RPMI8226 (cell line): ENCODE measurements at places on chromosomes 7 and 10.
A peak's percentile ranks its signal among the peaks of the same experiment; 100 is the strongest.

DNA sequence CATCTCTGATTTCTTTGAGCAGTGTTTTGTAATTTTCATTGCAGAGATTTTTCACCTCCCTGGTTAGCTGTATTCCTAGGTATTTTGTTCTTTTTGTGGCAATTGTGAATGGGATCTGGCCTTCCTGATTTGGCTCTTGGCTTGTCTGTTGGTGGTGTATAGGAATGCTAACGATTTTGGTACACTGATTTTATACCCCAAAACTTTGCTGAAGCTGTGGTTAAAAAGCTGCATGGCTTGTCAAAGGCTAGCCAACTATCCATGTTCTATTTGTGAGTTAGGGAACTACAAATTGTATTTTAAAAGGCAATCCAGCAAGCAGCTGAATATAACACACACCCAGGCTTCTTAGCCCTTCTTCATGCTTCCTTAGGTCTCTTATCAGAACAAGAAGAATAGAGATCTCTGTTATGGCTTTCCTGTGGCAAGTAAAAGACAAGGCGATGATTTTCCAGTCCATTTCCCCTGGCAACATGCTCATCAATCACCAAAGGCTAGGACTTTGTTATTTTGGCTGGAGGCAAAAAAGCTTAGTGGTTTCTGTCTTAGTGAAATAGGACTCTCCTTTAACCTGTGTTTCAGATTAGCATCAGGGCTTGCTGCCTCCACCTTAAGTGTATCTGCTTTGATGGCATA is 77.5 kb downstream of the CDK6 start:
- DNase-seq = no peak

GRCh38 chr10:44192435-44192834 is 192.5 kb downstream of the CXCL12 start:
- DNase-seq = no peak

DNA sequence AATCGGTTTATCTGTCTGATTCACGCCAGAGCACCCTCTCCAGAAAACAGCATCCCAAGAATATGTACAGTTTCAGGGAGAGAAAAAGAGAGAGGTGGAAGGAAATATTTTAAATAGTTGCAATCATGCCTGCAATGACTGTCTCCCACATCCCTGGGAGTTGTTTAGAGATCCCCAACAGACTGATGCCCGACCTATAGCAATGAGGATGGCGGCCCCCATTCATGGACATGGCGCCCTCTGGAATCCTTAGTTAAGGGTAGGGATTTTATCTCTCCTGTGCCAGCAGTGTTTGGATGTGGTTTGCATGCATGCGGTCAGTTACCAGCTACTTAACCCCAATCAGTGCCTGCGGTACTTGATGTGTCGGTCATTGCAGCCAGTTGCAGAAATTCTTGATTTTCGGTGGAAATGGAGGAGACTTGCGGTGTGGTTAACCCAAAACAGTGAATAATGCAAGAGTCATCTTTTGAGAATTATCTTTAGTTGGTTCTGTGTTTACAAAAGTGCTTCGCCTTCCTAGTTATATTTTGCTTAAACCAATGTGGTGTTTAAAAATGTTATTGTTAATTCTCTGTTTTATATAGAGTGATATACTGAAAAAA is 186.0 kb upstream of the TCF7L2 start:
- no peak for DNase-seq

- no peak for DNase-seq
Measured at GRCh38 chr10:133179651-133180050, 19.6 kb downstream of the KNDC1 start.

- DNase-seq = no peak
Measured at GRCh38 chr10:114723991-114724715, 66.1 kb upstream of the ABLIM1 start.

- DNase-seq = peak; percentile 34
Measured at GRCh38 chr7:158017111-158018097, 570.2 kb downstream of the PTPRN2 start.

- no peak for DNase-seq
Measured at GRCh38 chr7:128100949-128101713, 69.9 kb upstream of the LRRC4 start.

DNA sequence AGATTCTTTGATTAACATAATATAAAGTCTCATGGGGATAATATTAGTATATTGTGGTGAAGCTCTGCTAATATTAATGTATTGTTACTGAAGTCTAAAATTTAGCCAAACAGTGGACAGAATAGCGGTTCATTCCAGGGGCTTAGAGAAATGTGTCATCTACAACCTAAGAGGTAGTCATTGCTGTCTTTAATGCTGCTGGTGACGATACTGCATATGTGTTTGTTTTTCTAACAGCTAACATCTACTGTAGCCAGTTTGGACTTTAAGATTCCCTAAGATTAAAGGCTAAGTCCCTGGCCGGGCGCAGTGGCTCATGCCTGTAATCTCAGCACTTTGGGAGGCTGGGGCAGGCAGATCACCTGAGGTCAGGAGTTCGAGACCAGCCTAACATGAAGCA is 102.0 kb upstream of the SAMD8 start:
- DNase-seq = no peak

- DNase-seq = peak; percentile 21
Measured at GRCh38 chr10:11823122-11823988, at the start of gene PROSER2. Gene PROSER2 (plus strand): TSS chr10:11823356. CDS start chr10:11852078, 28,722 bp downstream.

DNA sequence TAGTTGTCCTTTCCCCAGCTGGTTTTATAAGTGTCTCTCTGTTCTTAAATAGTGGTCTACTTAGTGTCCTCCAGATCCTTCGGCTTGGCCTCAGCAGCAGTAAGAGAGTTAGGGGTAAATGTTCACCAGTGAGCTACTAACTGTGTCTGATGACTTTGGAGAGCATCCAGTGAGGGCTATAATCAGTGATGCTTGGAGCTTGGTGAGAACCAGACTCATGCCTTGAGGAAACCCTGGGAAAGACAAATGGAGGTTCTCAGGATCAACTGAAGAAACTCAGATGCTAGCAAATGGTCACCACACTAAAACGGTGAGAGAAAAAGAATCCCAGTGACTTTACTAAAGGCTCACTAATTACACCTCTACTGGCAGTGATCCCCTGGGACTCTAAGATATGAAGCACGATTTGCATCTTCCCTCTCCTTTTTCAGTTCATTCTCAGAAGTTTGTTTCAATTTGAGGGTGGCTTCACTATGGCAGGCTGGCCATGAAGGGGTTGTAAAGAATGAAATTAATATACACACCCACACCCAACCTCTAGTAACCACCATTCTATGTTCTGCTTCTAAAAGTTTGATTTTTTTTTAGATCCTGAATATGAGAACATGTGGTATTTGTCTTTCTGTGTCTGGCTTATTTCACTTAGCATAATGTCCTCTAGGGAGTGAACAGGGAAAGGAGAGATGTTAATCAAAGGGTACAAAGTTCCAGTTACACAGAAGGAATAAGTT is 177.9 kb downstream of the PDE1C start:
- no peak for DNase-seq

DNA sequence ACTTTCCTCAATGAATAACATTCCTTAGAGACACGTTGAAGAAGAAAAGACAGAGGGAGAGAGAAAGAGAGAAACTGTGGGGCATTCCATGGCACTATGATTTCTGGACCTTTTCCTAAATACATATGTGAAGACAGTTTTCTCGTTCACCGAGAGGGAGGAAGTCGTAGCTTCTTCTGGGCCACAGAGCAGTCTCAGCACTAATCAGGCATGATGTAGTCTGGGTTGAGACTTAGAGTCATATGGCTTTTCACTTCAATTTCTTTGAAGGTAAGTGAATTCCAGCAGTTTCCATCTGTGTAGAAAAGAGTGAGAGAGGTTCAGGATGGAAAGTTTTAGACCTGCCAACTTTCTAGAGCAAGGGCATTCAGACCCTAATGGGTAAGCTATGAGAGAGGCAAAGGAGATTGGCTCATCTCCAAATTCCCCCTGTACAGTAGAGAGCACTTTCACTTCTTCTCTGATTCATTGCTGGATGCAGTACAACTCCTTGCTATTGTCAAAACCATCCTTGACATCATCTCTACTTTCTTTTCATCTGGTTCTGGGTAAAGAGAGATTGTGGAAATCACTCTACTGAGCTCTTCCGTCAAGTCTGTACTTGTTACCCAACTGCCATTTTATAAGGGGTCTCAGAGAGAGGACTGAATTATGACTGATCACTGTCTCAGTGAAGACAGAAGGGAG is 31.5 kb upstream of the OR9A4 start:
- DNase-seq = no peak

DNA sequence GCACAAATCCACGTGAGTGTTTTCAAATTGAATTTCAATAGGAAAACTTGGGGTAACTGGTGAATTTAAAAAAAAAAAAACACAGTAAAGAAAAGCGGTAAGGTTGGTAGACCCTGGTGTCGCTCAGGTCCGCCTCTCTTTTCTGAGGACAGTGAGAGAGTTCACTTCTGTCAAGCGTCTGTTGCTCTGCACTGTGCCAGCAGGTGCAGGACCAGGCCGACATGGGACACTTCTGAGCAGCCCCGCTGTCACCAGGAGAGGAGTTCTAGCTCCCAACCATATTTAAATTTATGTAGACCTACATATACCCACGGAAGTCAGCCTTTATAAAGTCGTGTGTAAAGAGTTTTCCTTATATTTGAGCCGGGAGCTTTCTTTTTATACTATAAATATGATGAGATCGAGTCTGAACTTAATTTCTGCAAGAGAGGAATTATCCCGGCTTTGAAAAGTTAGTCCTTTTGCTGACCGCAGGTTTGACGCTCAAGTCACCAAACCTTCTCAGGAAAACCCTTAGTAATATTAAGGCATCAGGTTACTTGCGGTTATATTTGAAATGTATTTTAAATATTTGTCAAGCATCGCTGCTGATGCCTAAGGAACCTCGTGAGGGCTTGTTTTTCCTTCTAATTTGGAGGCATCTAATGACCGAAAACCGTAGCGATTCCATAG is 531 bp downstream of the IKZF1 start:
- DNase-seq = peak; percentile 87

- no peak for DNase-seq
Measured at GRCh38 chr10:98307916-98308541, 40.0 kb upstream of the LOXL4 start.

GRCh38 chr7:73623798-73624668 is at the start of gene MLXIPL:
Gene MLXIPL (minus strand): TSS chr7:73624522. CDS start chr7:73624492, 30 bp downstream.
- DNase-seq = no peak

DNA sequence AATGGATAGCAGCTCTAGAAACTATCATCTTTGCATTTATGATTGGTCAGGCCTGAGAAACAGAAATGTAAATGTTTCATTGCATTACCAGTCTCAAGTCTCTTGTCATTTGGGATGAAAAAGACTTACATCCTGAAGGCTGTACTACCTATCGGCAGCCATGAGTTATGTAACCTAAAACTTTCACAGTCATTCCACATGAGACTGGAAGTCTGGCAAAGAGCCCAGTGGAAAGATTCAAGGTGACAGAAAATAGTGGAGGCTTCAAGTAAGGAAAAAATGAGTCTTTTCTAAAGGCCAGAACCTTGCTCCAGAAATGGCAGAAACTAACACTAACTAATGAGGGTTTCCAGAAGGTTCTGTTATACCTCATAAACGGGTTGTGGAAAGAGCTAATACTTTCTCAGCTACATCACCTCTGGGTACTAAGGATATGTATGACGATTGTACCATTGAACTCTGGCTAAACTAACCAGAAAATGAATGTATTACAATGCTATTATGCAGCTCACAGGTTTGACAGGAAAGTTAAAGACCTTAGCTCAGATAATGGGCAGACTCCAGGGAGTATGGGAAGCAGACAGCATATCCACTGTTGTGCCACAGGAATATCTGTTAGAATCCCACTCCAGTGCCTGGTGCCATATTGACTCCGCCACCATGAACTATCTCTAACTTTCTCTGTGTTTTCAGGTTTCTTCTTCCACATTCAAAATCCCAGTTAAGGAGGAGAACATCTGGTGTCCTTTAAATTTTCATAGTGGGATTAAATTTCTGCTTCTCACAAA is 41.7 kb upstream of the DYNC1I1 start:
- DNase-seq = no peak

DNA sequence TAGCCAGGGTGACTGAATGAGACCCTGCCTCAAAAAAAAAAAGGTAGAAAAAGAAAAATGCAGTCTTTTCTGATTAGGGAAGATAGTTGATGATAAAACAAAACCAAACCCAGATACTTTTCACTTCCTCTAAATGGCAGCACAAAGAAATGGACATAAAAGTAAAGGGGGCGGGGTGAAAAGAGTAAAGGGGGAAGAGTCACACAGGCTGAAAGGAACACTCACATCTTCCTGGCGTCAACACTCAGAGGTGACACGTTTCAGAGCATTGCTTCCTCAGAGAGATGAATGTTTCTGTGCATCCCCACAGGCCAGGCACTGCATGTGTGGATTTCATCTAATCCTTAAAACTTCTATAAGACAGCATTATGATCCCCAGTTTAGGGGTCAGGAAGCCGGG is 81.2 kb downstream of the HIPK2 start:
- peak; percentile 32 for DNase-seq

- no peak for DNase-seq
Measured at GRCh38 chr10:68831961-68832455, 4.7 kb downstream of the STOX1 start.

- no peak for DNase-seq
Measured at GRCh38 chr7:27112955-27113949, 10.8 kb upstream of the HOXA2 start.

DNA sequence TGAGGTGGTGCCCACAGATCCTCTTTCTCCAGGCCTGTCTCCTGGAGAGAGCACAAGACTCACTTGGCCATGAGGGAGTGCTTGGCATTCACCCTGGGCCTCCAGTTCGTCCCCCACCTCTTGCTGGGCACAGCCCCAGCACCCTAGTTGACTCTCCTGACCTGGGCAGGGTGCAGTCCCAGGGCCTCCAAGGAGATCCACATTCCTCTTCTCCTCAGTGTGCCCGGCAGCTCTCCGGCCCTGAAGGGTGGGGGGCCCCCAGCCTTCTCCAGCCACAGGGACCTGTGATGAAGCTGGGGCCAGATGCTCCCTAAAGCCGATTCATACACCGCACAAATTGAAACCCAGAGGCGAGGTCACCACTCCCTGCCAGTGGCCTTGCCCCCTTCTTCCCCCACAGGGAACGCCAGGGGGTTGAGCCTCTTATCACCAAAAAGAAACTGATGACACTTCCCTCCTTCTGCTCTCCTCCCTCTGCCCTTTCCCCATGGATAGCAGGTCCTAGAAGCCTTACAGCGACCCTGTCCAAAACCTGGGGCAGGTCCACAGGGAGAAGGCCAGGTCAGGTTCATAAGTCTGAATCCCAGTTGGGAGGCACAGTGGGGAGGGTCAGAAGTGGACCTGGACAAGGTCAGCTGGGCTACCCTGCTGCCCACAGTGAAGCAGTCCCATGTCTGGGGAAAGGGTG is 3.1 kb downstream of the EN2 start:
- no peak for DNase-seq

GRCh38 chr10:87799860-87800259 is 18.2 kb downstream of the ATAD1 start:
- no peak for DNase-seq

DNA sequence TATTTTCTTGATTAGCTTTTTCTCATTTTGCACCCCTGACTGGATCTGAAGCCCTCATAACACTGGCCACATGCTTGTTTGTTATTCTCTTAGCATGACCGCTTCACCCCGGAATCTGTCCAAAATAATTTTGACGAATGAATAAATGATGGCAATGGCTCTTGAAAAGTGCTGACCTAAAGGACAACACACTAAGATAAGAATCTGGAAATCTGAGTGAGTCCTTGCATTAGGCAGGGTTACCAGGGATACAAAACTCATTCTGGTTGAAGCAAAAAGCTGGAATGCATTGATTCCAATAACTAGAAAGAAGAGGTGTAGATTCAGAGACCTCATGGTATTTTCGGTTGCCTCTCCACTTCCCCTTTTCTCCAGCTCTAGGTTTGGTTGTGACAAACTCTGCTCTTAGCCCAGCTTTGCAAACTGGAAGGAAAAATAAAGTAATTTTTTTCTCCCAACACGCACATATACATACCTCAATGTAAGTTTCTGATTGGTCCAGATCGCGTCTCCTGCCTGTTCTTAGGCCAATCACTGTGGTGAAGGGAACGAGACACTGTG is 157.4 kb downstream of the SKIDA1 start:
- peak; percentile 17 for DNase-seq

GRCh38 chr10:110069502-110069982 is 61.8 kb downstream of the ADD3 start:
- DNase-seq = no peak
